ENCODE measurements at places on chromosomes 11 and 22. TPM values are rescaled to one million over a fixed set of nuclear protein-coding genes. Genes with fewer than 3 reads are reported as not detected.

KCNJ11 gene
- polyA plus RNA-seq, result 5.4 TPM

MIAT gene
- polyA plus RNA-seq, result 8.5 TPM

DNA sequence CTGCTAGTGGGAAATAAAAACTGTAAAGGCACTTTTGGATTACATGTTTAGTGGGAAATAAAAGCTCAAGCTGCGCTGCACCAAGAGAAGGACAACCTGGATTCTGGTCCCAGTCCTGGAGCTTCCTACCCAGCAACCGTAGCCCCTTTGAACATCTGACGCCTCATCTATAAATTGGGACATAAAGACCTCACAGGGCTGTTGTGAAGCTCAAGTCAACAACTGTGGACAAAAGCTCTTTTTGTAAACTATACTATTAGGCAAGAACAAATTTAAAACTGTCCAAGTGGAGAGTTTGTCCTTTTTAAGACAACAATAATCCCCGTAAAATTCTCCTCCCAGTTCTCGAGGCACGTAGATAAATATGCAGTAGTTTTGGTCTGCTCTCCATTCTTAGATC, 17.6 kb upstream of the PCF11 start:
- no peak for DNase-seq

CRYAB gene
- 31.9 TPM for polyA plus RNA-seq

- no peak for DNase-seq
Observed at GRCh38 chr11:65788821-65789220, 2.0 kb downstream of the OVOL1 start.

DNA sequence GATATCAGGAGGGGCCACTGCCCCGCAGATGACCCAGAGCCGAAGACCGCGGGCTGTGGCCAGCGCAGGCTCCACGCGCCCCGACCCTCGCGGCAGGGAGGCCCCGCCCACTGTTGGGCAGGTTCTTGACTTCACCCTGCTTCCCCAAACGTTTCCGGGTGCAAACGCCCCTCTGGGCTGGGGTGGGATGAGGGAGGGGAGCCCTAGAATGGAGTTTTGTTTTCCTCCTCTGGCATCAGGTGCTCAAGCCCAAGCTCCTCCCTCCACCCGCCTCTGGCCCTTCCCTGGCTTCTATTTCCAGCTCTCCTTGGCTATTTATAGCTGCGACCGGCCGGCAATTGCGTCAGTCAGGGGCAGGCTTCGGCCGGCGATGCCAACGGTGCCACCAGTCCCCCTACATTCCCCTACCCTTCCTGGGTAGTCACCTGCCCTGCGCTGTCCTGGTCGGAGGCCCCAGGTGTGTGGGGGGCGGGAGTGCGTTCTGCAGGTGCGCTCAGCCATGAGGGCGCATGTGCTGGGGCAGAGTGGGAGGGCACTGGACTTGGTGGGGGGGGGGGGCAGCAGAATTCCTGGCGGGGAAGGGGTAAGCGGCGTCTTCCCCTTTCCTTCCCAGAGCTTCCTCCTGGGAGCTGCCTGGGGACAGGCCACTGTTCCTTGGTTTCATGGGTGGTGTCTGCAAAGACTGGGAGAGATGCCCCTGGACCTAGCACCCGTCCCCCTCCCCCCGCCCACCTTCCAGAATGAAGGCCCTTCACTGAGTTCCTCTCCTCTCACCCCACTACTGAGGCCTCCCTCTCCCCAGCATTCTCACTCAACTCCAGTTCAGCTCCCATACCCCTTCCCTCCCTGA, 23.6 kb downstream of the DUSP8 start:
- DNase-seq, result peak; percentile 71

DNA sequence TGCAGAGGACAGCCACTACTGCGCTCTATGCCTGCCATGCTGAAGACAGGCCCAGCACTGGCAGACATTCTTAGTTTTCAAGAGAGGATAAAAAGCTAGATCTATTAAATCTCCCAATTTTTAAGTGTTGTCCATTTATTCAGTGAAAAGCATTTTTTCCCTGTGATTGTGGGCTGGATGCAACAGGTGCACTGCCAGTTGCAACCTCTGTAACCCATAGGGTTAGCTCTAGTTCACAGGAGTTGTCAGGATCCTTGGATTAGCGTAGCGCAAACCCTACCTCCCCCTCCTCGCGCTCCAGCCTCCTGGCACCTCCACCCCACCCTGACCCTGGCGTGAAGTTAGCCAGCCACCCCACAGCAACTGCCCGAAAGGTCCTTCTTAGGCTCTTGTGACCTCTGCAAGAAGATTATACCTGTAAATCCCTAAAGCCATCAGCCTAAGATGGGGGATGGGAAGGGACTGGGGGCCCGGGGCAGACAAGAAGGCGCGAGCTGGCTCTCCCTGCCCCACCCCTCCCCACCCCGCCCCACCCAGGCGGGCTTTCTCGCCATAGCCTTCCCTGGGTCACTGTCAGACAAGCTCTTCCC, 30.9 kb downstream of the EIF3F start:
- DNase-seq, result no peak

NFAM1 gene
- polyA plus RNA-seq, result 1.8 TPM

TUBA8 gene
- 1.9 TPM for polyA plus RNA-seq

- peak; percentile 54 for DNase-seq
Observed at GRCh38 chr11:14905104-14906033, 13.3 kb upstream of the CYP2R1 start.

DNA sequence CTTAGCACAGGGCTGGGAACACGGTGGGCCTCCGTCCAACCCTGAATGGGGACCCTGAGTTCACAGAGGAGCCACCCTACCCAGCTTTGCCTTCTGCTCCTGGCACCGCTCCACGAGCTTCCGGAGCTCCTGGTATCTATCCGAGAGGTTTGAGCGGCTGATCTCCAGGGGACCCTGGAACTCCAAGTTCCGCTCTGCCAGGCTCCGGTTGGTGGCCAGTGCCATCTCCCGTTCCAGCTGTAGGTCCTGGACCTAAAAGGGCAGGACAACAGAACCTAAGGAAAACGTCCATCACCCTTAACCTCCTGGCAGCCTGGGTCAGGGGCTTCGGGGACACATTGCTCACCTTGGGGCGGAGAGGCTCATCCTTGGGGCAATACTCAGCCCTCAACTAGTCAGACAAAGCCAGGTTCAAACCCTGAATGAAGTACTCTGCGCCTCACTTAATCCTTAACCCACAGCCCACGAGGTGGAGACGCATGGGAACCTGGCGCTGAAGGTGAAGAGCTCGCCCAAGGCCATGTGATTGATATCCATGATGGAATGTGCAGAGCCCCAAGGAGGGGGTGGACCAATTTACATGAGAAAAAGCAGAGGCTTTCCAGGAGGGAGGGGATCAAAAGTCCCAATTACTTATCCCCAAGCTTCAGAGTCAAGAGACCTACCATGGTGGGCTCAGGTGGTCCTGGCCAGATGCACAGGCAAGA, 27.1 kb downstream of the VPS37C start:
- no peak for DNase-seq

DNA sequence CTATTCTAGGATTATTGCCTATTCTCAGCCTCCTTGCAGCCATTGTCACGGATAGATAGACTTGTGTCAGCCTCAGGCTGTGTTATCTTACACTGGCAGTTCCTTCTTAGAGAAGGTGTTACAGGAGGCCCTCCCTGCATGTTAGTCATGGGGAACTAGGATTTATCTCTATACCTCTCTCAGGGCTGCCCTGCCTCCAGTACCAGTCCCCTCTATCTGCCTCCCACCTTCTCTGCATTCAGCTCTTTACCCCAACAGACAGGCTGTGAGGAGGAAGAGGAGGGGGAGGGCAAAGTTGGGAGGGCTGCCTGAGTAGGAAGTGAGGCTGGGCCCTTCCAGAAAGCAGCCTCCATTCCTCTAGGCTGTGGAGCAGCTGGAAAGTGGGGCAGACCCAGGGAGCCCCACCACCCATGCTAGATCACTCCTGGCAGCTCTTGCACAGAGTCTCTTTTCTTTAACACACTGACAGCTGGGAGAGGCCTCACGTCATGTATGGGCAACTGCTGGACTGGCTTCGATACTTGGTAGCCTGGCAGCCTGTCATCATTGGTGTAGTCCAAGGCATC, 2.9 kb upstream of the IL18BP start:
- no peak for DNase-seq

- no peak for DNase-seq
Observed at GRCh38 chr11:32838505-32839274, 9.0 kb downstream of the PRRG4 start.

- DNase-seq, result no peak
Observed at GRCh38 chr11:130513132-130513531, 64.7 kb downstream of the ADAMTS15 start.

SLC22A25 gene
- 0.01 TPM for polyA plus RNA-seq

GRCh38 chr22:24845041-24845898, 39.3 kb downstream of the SGSM1 start:
- DNase-seq, result no peak

OR10A5 gene
- not detected for polyA plus RNA-seq

DNA sequence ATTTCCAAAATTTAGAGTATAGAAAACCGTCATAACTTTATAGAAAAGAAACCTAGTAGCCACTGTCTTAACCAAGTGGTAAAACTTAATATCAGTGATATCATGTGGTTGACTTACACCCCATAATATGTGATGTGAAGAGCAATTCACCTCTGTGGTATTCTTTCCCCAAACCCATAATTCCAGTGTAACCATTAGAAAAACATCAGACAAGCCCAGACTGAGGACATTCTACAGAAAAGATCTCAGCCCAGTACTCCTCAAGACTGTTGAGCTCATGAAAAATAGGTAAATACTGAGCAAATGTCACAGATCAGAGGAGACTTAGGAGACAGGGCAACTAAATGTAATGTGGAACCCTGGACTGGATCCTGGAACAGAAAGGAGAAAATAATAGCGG, 134.6 kb downstream of the PGR start:
- DNase-seq, result no peak

- DNase-seq, result peak; percentile 30
Observed at GRCh38 chr11:125903711-125904659, at the start of gene DDX25. Gene DDX25, plus strand, starts transcription at chr11:125904508. Its CDS starts 10 bp downstream, at chr11:125904518.

OR9G1 gene
- 0.28 TPM for polyA plus RNA-seq

GRCh38 chr22:43418079-43418825, 6.4 kb downstream of the MPPED1 start:
- no peak for DNase-seq

DERL3 gene
- polyA plus RNA-seq, result 4.8 TPM

DNA sequence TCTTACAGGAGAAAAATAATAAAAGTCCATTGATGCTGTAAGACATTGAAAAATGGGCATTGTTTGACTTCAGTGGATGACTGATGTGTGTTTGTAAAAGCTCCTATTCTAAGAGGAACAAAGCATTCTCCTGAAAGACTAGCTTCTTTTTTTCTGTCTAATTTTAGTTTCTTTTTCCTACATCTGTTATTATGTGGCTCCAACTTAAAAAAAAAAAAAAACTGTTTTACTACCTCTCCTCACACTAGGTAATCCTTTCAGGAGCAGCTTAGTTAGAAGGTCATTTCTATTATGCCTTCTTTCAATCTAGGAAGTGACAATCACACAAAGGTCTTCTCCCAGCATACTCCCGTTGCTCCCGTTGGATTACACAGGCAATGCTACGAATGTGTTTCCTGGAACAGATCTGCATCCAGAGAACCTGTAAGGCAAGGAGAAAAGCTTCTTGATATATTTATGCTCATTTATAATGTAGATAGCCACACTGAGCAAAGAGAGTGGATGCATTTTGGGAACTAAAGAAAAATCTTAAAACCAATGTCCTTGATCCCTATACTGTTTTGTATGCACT, 595.1 kb upstream of the CCDC179 start:
- no peak for DNase-seq

OR52H1 gene
- not detected for polyA plus RNA-seq

CAPN5 gene
- polyA plus RNA-seq, result 40.2 TPM

DNA sequence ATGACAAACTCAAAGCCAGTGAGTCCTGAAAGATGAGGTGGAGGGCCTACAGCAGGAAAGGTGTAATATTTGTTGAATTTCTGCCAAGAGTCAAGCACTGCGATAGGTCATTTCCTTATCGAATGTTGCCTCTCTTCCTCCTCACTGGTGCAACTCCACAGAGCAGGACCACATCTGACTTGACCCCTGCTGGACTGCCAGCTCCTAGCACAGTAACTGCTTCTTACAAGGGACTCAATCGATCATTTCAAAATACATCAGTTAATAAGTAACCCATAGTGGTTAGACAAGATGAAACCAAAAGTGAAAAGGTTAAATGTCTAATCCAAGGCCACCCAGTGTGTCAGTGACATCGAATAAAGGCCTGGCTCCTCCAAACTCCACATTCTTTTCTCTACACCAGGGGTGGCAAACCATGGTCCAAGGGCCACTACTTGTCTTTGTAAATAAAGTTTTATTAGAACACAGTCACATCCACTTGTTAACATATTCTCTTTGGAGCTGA, 98.5 kb upstream of the CSNK2A3 start:
- DNase-seq, result peak; percentile 27

EFCAB6 gene
- polyA plus RNA-seq, result 1.5 TPM

- no peak for DNase-seq
Observed at GRCh38 chr11:95055283-95055897, 6.2 kb downstream of the KDM4F start.

DDI1 gene
- not detected for polyA plus RNA-seq

DNA sequence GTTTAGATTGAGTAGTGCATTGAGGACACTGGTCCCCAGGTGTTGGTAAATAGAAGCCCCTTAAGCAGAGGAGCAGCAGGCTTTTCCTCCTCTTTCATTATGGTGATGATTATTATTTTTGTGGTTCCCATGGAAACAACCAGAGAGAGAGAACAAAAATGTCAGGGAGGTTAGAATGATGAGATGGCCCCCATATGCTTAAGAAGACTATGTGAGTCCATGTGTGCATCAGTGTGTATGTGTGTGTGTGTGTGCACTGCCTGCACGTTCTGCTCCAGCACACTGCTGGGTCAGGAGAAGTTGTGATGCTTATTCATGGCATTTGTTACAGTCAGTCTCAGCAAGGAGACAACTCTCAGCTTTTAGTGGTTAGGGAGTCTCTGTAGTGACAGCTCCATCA, 724.2 kb downstream of the NTM start:
- no peak for DNase-seq
